H4 (cell line): ENCODE measurements at places on chromosomes 7 and 10.

DNA sequence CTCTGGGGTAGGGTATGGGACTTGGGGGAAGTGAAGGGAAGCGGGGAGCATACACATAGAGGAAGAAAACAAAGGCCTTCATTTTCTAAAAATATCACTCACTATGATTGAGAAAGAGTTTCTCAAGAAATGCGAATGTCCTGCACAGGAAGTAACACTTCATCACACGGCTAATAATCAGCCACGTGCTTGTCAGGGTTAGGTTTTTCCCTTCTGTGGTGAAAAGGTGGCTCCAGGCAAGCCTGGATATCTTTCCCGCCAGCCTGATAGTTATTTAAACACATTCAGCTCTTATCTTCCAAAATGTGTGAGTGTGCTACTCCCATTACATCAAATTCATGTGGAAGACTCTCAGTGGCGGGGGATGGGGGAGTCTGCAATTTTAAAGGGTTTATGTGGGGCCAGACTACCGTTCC is 166.4 kb upstream of the ADO start:
- DNase-seq = no peak

- peak; percentile 70 for DNase-seq
Measured at GRCh38 chr7:48087349-48087748, 1.7 kb upstream of the UPP1 start.

DNA sequence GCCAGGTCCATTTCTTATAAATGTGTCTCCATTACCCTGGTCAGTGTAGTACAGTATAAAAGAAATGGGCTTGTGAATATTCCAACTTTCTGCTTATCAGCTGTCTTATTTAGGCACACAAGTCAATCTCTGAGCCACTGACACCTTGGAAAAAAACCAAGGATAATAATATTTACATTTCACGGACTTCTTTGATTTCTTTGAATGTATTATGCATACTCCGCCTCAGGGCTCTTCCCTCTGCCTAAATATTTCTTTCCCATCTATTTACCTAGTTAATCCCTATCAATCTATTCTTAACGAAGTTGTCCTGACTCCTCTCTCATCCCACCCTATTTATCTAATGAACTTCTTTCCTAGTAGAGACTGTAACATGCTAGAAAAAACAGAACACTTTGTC is 253.8 kb downstream of the CRPPA start:
- no peak for DNase-seq

GRCh38 chr7:111933609-111934008 is 272.6 kb downstream of the DOCK4 start:
- peak; percentile 22 for DNase-seq

DNA sequence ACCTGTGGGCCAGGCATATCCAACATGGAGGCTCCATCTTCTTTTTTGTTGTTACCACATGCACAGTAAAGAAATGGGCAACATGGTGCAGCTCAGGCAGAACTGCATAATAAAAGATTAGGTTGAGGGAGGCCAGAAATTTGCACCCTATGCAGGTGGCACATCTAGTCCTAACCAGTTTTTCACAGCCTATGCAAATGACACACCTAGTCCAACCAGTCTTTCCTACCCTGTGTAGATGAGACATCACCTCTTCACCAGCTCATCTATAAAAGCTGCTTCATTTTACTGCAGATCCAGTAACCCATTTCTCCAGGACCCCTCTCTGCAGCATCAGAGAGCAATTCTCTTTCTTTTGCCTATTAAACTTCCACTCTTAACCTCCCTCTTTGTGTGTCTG is 411.0 kb upstream of the PCDH15 start:
- DNase-seq = no peak

- DNase-seq = no peak
Measured at GRCh38 chr10:10020945-10021344, 996.7 kb upstream of the CELF2 start.

- no peak for DNase-seq
Measured at GRCh38 chr7:119684763-119685162, 588.2 kb upstream of the KCND2 start.

- no peak for DNase-seq
Measured at GRCh38 chr7:144941127-144941526, 105.3 kb upstream of the TPK1 start.

GRCh38 chr7:75739796-75740672 is 1.3 kb upstream of the HIP1 start:
- DNase-seq = peak; percentile 78

DNA sequence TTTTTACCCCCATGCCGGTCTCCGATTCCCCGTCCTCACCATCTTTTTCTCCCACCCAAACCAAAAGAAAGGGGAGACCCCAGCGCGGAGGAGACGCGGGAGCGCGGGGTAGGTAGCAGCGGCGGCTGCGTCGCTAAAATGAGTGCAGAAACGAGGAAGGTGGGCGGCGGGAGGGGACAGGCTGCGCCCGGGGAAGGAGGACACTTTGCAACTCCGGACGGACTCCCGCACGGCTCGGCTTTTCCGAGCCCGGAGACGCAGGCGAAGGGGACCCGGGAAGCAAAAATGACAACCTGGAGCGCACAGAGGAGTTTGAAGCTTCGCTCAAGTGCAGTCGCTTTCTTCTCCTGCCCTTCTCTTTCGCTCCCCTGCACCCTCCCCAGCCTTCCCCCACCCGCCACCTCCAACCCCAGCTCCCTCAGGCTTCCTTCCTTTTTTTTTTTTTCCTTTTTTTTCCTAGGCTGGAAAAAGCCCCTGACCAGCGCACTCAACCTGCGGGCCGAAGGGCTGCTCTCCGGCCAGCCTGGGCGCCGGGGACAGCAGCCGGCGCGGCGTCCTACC is 453 bp downstream of the SFMBT2 start:
- DNase-seq = no peak

DNA sequence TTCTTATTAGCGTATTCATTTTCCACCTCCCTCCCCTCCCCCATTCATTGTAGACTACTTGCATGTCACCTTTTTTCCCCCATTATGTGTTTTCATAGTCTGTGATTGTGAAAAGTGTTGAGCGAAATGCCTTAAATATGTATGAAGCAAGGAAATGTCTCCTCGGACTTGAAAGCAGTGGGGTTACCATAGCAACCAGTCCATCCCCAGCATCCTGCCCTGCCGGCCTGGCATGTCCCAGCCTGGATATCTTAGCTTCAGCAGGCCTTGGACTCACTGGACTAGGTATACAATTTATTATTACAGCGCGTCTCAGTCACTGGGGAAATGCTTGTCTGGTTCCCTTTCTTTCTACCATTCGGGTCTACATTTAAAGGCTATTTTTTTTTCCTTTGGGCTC is 283.6 kb downstream of the BICC1 start:
- DNase-seq = no peak

GRCh38 chr10:24518411-24518810 is 205.3 kb downstream of the ARHGAP21 start:
- DNase-seq = no peak

GRCh38 chr10:95451568-95452524 is 109.3 kb downstream of the SORBS1 start:
- DNase-seq = no peak

GRCh38 chr7:40572810-40573465 is 438.1 kb downstream of the SUGCT start:
- no peak for DNase-seq

DNA sequence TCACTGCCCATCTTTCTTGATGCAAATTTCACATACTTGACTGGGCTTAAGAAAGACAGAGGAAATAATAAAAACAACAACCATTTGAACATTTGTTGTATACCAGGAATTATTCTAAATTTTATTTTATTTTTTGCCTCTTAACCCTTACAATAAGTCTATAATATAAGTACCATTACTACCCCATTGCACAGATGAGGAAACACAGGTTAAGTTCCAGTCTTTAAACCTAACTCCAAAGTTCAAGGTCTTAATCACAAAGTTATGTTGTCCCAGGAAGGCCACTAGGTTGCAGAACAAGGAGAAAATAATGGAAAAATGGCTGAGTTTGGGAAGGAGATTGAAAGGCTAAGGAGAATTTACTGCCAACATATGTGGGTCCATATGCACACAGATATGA is 3.5 kb downstream of the FKBP14 start:
- DNase-seq = no peak

DNA sequence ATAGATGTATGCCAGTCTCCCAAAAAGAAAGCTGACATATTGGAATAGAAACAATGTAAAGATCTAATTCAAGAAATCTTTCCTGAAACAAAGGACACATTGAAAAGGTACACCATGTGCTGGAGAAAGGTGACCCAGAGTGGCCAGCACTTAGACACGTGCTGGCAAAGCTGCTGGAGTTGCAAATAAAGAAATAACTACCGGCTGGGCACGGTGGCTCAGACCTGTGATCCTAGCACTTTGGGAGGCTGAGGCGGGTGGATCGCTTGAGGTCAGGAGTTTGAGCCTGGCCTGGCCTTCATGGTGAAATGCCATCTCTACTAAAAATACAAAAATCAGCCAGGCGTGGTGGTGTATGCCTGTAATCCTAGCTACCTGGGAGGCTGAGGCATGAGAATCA is 35.9 kb downstream of the PKD1L1 start:
- no peak for DNase-seq

- peak; percentile 100 for DNase-seq
Measured at GRCh38 chr7:30469303-30469702, 9.3 kb downstream of the NOD1 start.

GRCh38 chr10:878895-879294 is 52.6 kb downstream of the LARP4B start:
- DNase-seq = no peak

DNA sequence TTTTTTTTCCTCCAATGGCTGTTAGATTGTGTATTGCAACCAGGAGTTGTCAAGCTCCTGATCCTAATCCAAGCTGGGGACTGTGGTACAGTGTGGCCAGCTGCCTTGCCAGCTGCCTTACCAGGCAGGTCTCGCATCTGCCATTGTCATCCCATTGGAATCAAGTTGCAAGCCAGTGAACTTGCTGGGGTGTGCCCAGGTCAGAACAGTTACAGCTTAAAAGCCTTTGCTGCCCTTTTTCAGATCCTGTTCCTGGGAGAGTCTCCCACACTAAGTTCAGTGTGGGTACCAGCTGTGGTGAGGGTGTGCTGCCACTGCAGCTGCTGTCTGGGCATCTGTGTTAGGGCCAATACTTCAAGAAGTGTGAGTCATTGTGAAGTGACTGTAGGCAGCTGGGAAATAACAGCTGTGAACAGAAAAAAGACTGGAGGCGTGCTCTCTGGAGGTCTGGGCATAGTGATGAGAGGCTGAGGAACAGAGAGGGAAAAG is 72.8 kb downstream of the CCNY start:
- DNase-seq = peak; percentile 92

DNA sequence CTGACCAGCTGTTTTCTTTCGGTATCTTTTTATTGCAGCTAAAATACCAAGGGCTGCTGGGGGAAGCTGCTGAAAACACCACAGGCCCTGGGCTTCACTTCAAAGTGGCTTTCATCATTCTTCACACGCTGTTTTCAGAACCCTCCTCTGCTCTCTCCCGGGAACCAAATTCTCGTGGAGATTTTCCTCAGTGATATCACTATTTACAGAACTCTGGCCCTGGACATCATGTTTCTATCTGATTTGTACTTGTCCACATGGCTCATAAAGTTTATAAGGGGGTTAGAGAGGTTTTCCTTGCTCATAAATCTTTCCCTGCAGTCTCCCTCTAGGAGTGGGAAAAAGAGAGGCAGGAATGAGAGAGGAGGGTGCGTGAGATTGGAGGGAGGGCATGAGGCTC is 177.4 kb upstream of the NPVF start:
- DNase-seq = no peak

GRCh38 chr10:48227213-48227612 is 47.3 kb downstream of the FRMPD2 start:
- no peak for DNase-seq

GRCh38 chr7:1954366-1955004 is 278.3 kb downstream of the MAD1L1 start:
- DNase-seq = no peak

GRCh38 chr7:154776350-154776749 is 226.6 kb downstream of the PAXIP1 start:
- no peak for DNase-seq

DNA sequence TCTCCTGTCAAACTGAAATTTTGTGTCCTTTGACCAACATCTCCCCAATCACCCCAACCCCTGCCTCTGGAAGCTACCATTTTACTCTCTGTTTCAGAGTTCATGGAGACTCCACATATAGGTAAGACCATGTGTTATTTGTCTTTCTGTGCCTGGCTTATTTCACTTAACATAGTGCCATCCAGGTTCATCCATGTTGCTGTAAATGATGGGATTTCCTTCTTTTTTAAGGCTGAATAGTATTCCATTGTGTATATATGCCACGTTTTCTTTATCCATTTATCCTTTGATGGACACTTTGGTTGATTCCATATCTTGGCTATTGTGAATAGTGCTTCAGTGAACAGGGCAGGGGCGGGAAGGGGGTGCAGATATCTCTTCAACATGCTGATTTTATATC is 18.0 kb upstream of the FBXW4 start:
- DNase-seq = no peak

DNA sequence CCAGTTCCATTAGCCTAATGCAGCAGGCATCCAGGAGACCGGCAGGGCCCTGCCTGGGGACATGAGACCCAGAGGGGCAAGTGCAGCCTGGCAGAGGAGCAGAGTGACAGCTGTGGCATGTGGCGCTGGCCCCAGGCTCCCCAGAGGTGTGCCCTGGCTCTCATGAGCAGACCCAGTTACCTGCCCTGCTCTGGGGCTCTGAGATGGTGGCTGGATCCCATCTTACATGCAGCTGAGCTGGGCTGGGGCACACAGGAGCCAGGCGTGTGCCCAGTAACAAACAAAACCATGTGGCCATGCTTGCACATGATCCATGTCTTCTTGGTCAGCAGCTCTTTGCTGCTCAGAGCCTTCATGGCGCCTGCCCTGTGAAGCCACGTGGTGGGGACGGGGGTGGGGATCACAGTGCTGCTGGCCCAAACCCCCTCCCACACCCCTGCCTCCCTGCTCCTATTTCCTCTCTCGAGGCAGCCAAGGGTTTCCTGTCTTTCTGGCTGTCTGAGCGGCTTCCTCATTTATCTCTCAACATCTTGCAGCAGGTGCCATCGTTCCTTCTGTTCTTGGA is 40.3 kb upstream of the GTF2I start:
- no peak for DNase-seq

DNA sequence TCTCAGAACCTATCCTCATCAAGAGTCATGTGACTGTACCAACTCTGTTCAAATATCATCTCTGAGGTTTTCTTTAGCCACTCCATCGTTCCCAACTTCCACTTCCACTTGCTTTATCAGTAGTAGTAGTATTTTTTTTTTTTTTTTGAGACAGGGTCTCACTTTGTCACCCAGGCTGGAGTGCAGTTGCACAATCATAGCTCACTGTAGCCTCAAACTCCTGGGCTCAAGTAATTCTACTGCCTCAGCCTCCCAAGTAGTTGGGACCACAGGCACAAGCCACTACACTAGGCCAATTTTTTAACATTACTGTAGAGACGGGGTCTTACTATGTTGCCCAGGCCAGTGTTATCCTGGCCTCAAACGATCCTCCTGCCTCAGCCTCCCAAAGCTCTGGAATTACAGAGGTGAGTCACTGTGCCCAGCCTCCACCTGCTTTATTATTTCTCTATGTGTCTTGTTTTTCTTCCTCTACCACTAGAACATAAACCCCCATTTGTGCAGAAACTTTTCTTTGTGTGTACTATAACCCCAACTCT is 5.9 kb downstream of the NCAPG2 start:
- DNase-seq = no peak

DNA sequence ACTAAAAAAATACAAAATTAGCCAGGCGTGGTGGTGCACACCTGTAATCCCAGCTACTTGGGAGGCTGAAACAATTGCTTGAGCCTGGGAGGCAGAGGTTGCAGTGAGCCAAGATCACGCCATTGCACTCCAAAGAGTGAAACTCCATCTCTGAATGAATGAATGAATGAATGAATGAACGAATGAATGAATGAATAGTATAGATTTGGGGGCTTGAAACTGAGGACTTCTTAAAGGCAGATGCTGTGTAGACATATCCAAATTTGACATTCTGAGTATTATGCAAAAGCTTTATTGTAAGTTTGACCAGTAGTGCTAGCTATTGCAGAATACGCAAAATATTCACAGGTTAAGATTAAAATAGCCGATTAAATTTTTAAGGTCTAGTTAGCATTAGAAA is 30.8 kb upstream of the ST7 start:
- DNase-seq = no peak
